ENCODE measurements at places on chromosomes 7 and 10. TPM values are rescaled to one million over a fixed set of nuclear protein-coding genes. Genes with fewer than 3 reads are reported as not detected.

Gene GJD4
- not detected for total RNA-seq

Gene HYAL4
- total RNA-seq: 0.20 TPM

Gene CDNF
- total RNA-seq: 0.11 TPM

Gene MDFIC
- 16.2 TPM for total RNA-seq

Gene PRLHR
- not detected for total RNA-seq

DNA sequence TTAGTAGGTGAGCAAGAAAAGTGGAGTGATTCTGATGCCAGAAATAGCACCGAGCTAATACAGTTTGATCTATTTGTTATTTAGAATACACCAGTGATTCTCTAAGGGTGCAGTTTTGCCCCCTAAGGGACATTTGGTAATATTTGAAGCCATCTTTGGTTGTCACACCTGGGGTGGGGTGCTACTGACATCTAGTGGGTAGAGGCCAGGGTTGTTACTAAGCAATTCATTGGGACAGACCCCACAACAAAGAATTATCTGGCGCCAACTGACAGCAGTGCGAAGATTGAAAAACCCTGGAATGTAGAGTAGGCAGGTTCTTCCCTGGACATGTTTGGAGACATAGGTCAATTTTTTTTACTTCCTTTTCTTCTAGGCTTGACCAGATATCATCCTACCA is 14.6 kb downstream of the PALS2 start:
- no peak for DNase-seq

DNA sequence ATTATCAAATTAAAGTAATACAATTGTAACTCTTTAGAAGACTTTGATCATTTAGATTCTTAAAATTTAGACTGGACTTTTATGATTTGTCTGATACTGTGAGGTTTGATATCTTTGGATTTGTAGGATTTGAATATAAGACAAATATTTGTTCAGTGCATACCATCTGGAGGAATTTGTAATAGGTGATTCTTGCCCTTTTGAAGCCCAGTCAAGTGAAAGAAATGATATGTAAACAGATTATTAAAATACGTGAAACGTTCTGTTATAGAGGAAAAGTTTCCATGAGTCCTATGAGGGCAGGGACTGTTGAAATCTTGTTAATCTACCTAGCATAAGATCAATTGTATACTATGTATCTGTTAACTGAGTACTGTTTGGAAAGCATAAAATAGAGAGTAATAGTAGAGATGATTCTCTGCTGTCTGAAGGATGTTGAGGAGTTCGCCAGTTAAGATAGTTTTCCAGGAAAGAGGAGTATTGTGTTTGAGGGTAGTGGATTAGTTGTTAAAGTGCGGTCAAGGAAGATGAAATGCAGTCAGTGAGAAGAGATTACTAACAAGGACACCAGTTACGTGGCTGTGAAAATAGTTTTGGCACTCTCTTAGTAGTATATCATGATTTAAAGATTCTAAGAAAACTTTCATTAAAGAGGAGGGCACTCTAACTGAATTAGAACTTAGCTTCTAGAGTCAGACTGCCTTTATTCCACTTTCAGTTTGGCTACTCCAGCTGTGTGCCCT is 14.4 kb downstream of the PDCD4 start:
- no peak for DNase-seq

- DNase-seq: no peak
Measured at GRCh38 chr10:396535-397220, 261.4 kb downstream of the ZMYND11 start.

- DNase-seq: no peak
Measured at GRCh38 chr7:40658729-40659128, 523.9 kb downstream of the SUGCT start.

DNA sequence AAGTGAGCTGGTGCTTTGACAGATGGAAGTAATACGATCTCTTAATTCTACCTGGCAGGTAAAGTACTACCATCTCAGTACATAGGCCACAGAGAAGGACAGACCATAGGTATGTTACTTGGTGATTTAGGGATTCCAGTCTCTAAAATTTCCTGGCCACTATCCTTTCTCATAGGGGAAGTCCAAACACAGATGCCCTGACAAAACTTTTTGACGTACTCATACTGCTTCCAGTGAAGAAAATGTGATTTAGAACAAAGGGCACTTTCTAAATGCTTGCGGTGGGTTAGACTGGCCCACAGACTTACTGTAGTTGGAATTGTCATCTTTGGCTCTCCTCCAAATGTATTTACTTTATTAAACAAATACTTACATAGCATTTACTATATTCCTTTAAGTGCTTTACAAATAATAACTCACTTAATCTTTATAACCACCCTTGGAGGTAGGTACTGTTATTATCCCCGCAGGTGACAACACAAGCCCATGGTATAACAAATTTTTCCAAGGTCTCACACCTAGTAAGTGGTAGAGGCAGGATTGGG is 3.0 kb downstream of the PI4K2A start:
- no peak for DNase-seq

GRCh38 chr10:108338146-108338545 is 1173.6 kb upstream of the SORCS1 start:
- no peak for DNase-seq

DNA sequence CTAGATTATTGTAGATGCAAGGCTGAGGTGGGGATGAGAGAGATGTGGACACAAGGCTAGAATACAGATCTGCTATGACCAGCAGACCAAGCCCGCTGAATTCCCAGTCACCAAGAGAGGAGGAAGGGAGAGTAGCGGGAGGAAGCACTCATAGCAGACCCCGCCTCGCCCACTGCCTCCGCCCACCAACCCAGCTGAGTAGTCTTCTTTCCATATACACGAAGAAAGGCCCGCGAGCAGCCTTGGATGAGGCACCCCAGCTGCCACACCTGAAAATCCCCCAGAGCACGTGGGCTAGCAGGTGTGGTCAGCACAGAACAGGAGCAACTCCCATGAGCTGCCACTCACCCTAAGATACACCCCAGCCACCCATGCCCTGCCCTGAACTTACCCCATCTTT is 7.9 kb upstream of the H2BK1 start:
- DNase-seq: no peak

GRCh38 chr10:6232846-6233724 is 30.4 kb downstream of the PFKFB3 start:
- no peak for DNase-seq

DNA sequence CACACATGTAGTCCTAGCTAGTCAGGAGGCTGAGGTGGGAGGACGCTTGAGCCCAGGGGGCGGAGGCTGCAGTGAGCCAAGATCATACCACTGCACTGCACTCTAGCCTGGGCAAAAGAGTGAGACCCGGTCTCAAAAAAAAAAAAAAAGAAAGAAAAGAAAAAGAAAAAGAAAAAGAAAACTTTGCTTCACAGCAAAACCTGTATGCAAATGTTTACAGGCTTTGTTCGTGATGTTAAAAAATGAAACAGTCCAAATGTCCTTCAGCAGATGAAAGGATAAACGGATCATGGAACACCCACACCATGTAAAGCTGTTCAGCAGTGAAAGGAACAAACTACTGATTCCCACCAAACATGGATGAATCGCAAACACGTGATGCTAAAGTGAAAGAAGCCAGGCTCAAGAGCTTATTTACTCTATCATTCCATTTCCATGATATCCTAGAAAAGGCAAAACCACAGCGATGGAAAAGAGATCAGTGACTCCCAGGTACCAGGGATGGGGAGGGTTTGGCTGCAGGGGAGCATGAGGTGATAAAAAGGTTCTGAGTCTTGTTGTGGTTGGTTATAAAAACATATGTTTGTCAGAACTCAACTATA is 15.1 kb downstream of the LRRC20 start:
- DNase-seq: no peak
